Activated T-helper 1 cell treated with anti-CD3 and anti-CD28 coated beads, Interleukin-2, amount 50 U/mL, for 16 hours (primary cell): ENCODE measurements at places on chromosomes 4 and X.

DNA sequence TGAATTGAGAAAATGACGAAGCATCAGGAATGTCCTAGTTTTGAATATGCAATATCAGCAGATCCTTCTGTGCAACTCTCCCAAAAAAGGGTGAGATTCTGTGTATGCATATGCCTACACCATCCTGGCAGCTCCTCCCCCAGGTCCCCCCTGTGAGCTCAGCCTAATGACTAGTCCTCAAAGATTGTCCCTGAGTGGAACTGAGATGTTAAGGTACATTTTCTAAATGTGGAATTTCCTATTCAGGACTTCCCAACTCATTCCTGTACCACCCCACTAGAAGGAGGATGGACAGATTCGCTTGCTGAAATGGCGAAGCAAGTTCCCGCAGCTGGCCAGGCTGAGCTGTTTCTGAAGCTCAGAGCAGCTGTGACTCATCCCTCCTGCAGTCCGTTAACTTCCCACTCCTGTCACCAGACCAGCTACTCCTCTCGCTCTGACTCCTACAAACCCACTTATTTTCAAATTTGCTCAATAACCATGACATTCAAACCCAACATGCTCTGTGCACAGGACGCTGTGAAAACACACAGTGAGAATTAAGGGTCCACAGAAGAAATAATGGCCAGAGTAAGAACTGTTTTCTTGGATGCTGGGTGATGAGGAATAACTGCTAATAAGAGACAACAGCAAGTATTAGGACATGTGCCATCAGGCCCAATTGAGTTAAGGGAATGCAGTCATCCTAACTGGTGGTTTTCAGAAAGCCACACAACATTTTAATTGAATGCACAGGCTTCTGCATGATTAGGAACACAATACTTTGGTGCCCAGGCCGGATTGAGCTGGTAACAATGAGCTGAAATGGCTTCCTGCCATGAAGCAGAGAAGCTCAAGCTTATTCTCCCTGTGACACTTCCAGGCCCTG is 40.0 kb upstream of the IRF2 start:
- peak; percentile 38 for DNase-seq

- DNase-seq: no peak
Observed at GRCh38 chr4:44186096-44186849, 262.3 kb downstream of the KCTD8 start.

- DNase-seq: no peak
Observed at GRCh38 chr4:75821966-75822365, 80.3 kb downstream of the PPEF2 start.

DNA sequence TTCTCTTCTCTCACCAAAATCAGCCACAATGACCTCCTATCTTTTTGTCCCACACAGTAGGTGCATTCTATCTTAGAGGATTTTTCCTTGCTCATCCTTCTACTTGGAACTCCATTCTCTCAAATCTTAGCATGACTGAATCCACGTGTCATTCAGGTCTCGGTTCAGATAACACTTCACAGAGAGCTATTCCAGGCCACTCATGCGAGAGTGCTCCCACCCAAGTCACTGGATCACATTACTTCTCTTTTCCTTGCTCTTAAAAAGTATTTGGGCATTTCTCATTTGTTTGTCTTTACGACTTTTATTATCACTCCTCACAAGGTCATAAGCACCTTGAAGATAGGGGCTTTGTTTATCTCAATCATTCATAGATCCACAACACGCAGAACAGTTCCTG is 647.5 kb upstream of the TENM3 start:
- DNase-seq: no peak

DNA sequence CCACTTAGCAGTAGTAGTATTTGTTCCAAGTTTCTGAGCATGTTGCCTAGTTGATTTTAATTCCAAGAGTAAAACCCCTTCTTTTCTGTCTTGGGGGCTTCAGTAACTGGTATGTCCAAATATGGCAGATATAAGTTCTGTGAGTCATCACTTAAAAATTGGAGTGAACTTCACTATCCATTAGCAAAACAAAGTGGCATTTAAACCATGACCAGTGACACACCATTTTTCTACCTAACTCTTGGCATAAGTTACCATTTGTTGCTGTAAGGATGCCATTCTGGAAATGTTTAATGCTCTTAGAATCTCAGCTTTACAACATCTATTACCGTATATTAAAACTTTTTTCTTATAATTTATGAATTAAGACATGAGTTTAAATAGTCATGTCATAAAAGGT is 102.0 kb downstream of the CBR4 start:
- no peak for DNase-seq

- no peak for DNase-seq
Observed at GRCh38 chrX:109839694-109840567, 106.9 kb upstream of the ACSL4 start.

DNA sequence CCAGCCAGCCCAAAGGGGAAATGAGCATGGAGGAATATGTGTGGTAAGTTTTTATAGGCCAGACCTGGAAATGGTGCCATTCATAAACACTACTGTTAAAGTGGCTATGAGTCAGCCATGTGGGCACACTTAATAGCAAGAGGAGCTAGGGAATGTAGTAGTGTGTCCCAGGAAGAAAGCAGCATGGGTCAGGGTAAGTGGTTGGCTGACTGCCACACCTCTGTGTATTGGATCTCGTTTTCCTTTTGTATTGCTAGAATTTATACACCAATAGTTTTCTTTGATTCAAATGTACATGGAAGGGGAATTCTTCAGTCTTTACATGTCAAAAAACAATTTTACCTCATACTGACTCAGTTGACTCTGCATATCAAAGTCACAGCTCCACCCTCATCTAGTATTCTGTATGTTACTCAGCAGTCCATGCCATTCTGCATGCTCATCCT is 22.9 kb upstream of the SGMS2 start:
- DNase-seq: no peak

DNA sequence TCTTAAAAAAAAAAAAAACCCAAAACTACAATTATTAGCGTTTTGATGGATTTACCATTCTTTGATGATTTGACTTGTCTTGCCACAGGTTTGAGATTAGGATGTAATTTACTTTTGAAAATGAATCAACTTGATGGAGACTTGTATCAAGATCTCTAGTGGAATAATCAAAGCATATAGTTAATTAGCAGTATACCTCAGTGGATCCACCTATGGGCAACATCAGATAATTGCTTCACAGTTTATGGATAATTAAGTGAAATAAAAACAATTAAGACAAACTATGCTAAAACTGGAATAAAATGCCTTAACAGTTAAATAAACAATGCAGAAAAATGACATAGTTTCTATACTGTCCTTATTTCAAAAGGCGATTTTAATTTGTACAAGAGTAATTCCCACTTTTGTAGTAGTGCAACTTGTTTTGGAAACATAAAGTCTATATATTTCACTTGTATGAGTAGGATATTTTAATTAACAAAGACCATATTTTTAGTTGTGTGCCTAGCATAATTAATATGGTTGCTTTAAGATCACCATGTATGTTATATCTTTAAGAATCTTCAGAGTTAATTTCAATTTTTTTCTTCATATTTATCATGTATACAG is 4.2 kb downstream of the CPEB2 start:
- no peak for DNase-seq

- no peak for DNase-seq
Observed at GRCh38 chr4:20486433-20486832, 213.8 kb upstream of the PACRGL start.
